PC-9 (cell line): ENCODE measurements at places on chromosomes 7 and 10.

- peak; percentile 70 for DNase-seq
These were observed 47.1 kb upstream of the UCN3 start for GRCh38 chr10:5317547-5318107.

- no peak for DNase-seq
These were observed 12.2 kb upstream of the BAG3 start for GRCh38 chr10:119638982-119639381.

GRCh38 chr10:13690281-13690825 is 103.6 kb downstream of the PRPF18 start:
- DNase-seq, result peak; percentile 69

DNA sequence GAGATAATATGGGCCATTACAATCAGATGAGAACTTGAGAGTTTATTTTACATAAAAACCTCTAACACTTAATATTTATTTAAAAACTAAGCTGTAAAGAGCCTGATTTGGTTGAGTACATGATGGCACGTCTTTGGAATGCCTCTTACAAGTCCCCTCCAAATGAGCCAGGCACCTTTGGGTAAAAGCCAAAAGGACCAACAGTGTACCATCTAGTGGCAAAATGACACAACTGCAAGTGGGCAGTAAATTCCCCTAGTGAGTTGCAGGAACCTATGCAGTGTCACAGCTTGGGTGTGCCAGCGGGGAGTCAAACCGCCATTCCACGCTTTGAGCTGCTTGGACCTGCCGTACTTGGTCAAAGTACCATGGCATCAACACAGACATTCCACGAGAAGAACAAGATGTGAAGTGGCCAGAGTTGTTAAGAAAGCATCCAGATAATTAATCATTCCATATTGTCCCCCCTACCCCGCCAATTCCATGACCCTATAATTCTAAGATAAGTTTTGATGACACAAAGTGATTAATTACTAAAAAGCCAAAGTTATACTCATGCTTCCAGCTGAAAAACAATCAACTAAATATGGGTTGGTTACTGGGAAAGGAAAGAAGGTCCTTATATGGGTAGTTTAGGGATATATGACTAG is 115.2 kb downstream of the SORBS1 start:
- peak; percentile 64 for DNase-seq

GRCh38 chr7:80475383-80475782 is 36.5 kb downstream of the GNAT3 start:
- DNase-seq, result no peak

- peak; percentile 30 for DNase-seq
These were observed 556.5 kb upstream of the LRRN3 start for GRCh38 chr7:110534241-110534931.

DNA sequence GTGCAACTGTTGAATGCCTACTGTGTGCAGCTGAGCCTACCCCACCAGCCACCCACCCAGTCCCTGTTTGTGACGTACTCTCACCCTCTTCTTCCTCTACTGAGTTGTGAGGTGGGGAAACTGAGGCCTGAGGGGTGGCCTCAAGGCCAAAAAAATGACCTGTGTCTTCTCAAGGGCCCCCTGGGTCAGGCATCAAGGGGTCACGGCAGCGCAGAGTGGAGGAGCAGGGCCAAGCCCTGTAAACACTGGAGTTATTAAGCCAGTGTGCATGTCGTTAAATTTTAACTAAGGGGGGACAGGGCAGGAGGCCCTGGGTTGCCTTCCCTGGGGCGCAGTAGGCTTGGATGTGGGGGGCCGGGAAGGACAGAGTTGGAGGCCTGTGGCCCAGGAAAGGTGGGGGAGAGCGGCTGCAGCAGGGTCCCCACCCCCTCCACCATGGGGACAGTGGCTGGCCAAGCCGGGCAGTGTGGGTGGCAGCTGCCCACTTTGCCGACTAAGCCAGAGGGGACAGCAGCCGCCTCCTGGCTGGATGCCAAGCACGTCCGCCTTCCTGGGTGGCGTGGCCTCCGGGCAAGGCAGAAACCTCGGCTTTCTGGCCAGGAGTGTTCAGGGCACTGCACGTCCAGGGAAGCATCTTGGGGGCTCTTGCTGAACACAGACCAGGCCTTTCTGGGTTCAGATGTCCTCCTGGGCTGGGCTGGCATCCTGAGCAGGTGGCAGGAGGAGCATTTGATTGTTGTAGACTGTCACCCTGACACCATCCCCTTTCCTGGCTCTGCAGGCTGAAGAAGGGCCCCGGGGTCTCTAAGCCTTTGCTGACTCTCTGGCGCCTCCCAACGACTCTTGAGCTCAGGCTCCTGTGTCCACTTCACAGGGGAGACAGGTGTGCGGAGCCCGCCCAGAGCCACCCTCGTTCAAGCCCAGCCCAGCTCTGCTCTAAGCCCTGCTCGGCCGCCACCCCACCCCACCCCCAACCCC is 1.9 kb downstream of the SLC29A4 start:
- peak; percentile 52 for DNase-seq

DNA sequence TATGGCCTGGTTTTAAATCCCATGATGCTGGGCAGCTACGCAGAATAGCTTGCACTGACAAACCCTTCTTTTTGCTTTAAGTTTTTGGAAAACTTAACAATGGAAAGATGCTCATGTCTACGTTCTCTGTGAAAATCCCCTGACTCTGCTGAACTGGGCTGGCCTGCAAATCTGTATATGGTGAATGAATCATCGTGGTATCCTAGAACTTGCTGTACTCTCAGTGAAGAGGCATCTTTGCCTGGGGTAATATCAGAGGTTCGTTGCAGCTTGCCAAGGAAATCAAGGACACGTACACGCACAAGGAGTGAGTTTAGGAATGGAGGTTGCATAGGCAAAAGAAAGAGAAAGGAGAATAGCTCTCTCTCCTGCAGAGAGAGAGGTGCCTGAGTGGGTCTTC is 382.0 kb upstream of the ADARB2 start:
- DNase-seq, result no peak

GRCh38 chr7:78499971-78500370 is 701.4 kb downstream of the PHTF2 start:
- DNase-seq, result no peak

DNA sequence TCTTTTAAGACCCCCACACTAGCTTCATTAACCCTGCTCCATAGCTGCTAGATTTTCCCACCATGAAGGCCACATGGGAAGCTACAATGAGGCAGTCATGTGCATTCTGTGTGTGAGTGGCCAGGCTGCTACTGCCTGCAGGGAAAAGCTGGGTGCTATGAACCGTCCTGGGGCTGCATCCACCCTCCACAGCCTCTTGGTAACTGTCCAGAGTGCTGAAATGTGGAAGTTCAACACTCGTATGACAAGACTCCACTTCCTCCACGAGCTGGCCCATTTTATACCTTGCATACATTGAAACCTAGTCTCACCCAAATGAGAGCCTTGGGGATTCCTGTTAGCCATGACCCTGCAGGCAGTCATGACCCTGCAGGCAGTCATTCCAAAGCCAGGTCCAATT is 59.4 kb downstream of the CUZD1 start:
- no peak for DNase-seq

DNA sequence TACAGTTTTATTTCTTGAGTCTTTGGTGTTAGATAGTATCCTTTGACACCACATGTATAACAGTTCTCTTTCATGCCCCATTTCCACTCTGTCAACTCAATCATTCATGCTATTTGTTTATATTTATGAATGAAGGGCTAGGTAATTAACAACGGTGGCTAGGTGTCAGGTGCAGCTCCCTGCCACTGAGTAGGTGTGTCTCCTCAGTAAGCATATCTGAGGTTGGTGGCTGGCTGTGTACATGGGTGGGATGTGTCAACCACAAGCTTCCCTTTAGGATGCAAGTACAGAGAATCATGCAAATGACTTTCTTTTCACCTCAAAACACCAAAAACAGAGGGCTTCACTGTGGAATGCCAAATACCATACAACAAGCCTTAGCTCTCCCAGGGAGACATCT is 83.4 kb downstream of the ZNF365 start:
- no peak for DNase-seq

- peak; percentile 99 for DNase-seq
These were observed 12.3 kb downstream of the STX1A start for GRCh38 chr7:73707045-73707631.

- no peak for DNase-seq
These were observed 51.1 kb downstream of the CYP26A1 start for GRCh38 chr10:93124580-93125318.

GRCh38 chr7:43650457-43651052 is 67.6 kb downstream of the STK17A start:
- no peak for DNase-seq

DNA sequence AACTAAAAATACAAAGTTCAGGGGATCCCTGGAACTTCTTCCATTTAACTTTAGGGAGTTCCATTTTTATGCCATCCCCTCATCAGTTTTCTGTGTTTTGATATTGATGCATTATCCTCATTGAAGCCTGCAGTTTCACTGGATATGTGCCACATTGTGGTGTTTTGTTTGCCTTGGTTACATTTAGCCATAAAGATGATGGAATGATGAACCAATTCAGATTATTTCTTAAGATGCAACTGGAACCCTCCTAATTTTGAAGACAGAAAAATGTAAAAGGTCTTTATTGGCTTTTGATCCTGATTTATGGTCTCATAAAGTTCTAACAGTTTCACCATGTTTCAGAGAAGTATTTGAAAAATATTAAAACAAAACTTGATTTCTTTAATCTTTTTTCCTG is 314.2 kb upstream of the KLF6 start:
- DNase-seq, result no peak

DNA sequence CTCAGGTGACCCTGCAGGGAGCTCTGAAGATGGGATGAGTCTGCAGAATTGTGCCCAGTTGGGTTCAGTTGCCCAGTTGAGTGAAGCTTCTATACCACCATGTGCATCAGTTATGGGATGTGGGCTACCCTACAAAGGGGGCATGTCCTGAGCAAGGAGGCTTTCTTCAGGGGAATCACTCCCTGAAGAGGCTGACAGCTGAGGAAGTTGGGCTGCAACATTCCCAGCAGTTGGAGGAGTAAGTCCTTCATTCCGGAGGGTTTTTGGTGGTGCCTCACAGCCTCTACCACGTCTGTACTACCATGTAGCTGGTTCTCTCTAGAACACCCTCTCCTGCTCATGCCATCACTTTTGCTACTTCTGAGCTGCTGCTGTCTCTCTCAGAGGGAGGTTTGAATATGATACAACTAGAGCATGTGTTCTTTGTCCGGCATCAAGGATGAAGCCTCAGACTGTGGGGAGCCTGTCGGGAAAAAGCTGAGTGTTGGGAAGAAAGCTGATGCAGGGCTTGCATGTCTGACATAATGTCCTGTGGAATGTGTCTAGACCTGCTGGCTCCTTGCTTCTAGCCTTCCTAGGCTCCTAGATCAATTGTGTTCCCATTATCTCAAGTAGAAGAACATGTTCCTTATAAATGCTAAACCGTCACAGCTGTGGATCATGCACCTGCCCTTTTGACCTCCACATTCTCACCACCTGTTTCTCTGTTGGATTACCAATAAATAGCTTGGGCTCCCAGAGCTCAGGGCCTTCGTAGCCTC is 355.8 kb downstream of the CCSER2 start:
- no peak for DNase-seq

DNA sequence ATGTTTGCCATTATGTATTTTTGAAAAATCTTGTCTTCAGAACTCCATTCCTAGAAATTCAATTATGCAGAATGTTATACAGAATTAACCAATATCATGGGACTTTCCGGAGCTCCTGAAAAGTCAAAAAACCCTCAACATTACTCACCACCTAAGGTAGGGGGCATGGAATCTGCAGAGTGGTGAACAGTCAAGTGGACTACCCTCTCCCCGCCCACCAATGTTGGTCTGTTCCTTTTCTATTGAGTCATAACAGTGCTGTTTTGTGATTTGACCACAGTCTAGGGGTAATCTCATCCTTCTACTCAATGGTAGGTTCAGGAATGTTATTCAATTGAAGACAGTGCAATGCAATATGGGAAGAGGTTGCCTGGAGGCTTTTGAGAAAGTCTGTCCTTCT is 130.5 kb upstream of the HABP2 start:
- DNase-seq, result no peak

DNA sequence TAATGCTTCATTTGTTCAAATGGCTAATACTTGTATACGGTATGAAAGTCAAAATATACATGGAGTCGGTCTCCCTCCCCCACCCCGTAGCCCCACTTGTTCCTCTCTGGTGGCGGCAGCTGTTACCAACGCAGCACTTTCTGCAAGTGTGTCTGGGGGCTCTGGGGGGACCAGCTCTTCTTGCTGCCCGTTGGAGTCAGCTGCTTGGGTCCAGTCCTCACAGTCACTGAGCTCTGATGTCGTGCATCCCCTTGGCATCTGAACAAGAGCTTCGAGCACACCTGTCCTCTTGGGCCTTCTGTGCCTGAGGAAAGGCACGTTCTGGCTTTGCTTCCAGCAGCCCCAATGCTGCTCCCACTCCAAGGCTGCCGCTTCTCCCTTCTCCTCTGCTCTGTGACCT is 493.1 kb downstream of the PLXNA4 start:
- no peak for DNase-seq

- no peak for DNase-seq
These were observed 67.3 kb upstream of the VWDE start for GRCh38 chr7:12470930-12471329.

DNA sequence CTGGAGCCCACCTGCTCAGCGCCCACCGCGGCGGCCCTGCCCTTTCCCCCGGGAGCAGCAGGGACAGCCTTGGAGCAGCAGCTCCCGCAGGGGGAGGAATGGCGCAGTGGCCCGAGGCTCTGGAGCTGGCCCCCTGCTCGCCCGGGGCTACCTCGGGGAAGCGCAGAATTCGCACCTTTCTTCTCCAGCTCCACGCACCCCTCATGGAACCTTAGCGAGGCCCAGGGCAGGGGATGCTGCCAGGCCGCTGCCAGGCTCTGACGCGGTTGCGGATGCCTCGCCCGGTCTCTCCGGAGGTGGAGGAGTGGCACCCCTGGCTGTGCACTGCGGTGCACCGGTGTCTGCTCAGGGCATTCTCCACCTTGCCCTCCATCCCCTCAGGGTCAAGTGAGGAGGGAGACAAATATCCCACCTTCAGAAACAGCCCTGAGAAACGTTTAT is 84.9 kb upstream of the MKI67 start:
- DNase-seq, result no peak

DNA sequence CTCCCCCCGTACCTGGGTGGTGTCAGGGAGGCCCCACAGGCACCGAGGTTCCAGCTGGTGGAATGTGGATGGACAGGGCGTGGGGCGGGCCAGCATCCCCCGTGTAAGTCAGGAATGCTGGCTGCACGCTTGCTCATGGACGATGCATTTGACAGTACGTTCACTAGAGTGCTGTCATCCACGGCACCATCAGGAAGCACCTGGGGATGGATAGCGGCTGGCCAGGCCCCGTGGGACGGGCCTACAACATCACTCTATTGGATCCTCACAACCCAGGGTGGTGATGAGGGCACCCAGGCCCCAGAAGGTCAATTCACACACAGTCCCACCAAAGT is 63.6 kb downstream of the INSIG1 start:
- no peak for DNase-seq

DNA sequence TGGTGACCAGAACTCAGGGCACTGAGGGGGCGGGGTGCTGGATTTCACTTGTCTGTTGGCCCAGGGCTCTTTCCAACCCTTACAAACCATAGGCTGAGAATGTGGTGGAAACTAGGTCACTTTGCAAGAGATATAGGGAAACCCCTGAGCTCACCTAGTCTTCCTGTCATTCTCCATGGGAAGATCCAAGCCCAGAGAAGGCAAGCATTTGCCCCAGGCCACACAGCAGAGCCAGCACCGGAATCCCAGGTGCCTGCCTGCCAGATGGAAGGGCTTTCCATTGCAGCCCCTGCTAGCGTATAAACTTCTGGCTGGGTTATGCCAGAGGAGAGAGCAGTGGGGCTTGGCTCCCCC is 427 bp downstream of the PYROXD2 start:
- DNase-seq, result no peak

GRCh38 chr10:16581202-16581601 is 59.5 kb upstream of the C1QL3 start:
- no peak for DNase-seq
